ENCODE measurements at places on chromosomes 1 and 21.

DNA sequence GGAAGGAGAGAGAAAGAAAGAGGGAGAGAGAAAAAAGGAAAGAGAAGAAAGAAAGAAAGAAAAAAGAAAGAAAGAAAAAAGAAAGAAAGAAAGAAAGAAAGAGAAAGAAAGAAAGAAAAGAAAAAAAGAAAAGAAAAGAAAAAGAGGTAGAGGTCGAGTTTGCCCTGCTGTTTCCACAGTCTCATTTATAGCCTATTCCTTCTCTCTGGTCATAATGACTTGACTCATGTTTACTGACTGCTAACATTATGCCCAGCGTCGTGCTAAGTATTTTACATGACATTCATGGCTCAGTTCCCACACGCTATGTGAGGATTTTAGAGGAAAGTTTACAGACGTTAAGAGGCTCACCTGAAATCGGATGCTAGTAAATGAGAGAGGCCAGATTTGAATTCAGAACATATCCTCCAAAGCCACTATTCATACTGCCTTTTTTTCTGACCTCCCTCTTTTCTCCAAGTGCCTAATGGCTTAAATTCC is 263.0 kb downstream of the TNR start:
- no peak for DNase-seq

- no peak for DNase-seq
These were observed 48.4 kb downstream of the USP48 start for GRCh38 chr1:21734526-21734925.

- no peak for DNase-seq
These were observed 17.2 kb upstream of the NPHP4 start for GRCh38 chr1:6009120-6010040.

- DNase-seq, result no peak
These were observed 9.5 kb downstream of the CD48 start for GRCh38 chr1:160702100-160702499.

DNA sequence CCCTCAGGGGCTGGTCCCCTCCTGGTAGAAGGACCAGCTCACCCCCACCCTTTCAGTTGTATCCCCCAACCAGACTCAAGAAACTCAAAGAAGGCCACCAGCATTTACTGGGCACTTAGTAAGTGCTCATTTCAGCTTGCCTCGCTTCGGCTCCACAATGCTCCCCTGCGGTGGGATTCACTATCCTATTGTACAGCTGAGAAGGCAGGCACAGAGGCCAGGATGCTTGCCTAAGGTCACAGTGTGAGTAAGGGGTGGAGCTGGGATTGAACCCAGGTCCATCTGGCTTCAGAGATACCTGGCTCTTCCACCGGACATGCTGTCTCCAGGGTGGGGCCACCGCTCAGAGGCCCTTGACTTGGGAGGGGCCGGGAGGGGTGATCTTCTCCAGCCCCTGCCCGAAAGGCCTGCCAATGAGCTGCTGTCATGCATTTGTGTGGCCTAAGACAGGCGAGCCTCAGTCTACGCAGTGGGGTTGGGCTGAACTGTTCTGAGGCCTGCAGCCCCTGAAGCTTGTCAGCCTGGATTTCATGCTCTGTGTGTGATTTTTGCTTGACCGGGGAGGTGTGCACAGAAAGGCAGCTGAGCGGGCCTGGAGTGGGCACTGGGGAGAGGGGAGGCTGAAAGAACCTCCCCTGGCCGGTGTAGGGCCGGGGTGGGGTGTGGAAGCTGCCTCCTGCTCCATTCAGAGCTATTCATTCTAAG is 48.1 kb downstream of the DMRTB1 start:
- DNase-seq, result no peak

- no peak for DNase-seq
These were observed 16.5 kb upstream of the PARP1 start for GRCh38 chr1:226424221-226425003.

DNA sequence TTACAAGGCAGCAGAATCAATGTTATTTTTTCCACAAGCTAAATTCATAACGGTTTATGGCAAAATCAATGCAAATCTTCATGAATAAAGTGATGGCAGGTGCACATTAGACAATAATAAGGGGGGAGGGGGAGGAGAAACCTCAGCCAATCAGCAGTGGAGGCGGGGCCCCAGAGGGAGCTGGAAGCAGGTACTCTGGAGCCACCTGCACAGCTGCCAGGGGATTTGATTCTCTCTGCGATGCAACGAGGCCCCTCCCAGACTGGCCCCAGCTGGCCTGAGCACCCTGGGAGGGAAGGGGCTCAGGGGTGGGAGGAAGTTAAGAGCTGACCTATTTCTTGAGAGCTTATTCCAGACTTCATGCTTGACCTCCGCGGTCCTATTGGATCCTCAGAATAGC is 127.8 kb upstream of the IGSF21 start:
- no peak for DNase-seq

DNA sequence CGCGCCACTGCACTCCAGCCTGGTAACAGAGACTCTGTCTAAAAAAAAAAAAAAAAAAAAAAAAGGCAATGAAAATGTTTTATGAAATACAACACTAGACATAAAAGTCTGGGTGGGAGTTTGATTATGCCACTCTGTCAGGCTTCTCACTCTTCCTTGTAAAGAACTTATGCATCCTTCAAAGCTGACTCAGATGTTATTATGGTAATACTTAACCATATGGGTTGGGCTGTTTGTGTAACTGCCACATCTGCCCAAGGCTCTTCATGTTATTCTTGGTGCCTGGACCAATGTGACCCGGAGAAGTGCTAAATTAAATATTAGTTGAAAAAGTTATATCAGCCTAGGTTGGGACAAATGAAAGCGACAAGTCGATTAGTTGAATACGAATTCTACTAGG is 23.8 kb downstream of the FAM89A start:
- DNase-seq, result no peak

DNA sequence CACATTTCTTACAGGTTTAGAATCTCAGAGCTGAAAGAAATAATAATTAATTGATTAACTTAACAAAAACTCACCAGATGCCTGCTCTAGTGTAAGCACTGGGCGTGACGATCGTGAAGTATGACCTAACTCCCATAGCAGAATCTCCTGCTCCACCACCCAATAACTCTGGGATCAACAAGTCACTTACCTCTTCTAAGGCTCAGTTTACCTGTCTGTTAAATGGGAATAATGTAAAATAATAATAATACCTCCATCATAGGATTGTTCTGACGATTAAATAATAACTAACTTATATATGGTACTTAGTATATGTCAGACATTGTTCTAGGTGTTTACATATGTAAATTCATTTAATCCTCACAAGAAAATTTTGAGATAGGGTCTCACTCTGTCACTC is 24.6 kb downstream of the COA7 start:
- DNase-seq, result no peak

DNA sequence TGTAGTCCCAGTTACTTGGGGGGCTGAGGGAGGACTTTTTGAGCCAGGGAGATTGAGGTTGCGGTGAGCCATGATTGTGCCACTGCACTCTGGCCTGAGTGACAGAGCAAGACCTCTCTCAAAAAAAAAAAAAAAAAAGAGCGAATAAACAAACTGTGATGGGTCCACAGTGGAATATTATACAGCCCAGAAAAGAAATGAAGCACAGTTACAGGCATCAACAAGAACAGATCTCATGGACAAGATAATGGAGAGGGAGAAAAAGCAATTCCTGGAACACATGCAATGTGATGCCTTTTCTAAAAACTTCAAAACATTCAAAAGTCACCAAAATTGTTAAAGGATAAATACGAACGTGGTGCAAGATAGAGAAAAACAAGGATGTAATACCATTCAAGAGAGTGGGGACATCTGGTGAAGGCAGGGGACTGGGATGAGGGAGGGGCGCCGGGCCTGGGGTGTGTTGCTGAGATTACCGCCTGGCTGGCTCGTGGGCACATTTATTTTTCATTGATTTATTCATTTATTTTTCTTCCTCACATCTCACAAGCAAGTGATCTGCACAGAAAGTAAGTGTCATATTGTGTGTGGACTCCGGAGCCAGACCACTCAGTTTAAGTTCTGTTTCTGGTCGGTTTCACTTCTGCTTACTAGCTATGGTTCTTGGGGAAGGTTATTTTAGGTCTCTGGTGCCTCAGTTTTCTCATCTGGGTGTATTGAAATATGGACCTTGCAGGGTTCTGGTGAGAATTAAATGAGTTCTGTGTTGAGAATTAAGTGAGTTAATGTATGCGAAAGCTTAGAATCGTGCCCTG is 30.1 kb downstream of the ABCG1 start:
- DNase-seq, result no peak

DNA sequence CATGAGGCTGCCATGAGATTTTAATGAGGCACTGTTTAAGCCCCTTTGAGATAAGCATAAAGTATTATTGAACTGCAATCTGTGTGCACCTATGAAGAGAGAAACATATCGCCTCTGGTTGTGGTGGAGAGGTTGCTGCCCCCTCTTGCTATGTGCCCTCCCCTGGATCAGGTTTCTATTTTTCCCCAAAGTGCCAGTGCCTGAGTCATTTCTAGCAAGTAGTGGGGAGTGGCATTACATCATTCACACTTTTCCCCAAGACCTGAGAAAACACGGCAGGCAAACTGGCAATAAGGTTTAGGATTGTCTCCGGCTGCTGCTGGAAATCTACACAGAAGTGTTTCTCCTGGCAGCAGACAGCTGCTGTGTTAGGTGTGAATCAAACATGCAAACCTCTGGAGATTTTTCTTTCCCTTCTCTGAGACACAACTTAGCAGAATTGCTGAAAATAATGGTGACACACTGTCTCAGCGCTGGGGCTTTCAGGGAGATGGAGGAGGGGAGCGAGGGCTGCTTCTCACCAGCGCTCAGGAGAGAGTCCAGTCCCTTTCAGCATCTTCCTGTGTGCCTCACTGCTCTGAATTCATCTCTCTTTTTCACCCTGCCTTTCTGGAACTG is 13.7 kb upstream of the RGS16 start:
- DNase-seq, result no peak

Data from stimulated activated CD8-positive, alpha-beta memory T cell treated with anti-CD3 and anti-CD28 coated beads, Interleukin-7, amount 100 ng/mL, for 48 hours (primary cell).